ENCODE measurements at places on chromosomes 6 and 20. TPM values are rescaled to one million over a fixed set of nuclear protein-coding genes. Genes with fewer than 3 reads are reported as not detected.

VEGFA gene
- 113 TPM for total RNA-seq

DNA sequence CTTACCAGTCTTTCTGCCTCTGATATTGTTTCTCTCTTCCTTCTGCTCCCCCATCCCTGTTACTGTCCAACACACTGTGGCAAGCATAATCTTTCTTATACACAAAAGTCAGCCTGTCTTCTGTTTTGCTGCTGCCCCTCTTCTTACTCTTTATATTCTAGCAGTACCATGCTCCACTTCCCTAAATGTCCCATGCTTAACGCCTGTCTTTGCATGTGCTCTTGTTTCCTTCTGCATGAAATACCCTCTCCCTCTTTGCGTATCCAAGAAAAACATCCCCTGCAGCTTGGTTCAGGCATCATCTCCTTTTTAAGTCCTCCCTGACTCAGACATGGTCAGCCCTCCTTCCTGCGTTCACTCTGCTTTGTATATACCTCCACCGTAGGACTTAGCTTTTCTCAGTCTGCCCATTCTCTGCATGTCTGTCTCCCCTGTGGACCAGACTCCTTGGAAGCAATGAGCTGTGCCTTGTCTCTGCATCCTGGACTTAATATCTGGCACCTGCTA, 103.9 kb downstream of the CTNNBL1 start:
- no peak for DNase-seq

- DNase-seq, result no peak
Measured at GRCh38 chr6:82691997-82692396, 328.4 kb downstream of the TPBG start.

GRCh38 chr6:26330859-26331217, 34.2 kb upstream of the BTN3A2 start:
- DNase-seq, result no peak

EYS gene
- 0.82 TPM for total RNA-seq

ECT2L gene
- not detected for total RNA-seq

DNA sequence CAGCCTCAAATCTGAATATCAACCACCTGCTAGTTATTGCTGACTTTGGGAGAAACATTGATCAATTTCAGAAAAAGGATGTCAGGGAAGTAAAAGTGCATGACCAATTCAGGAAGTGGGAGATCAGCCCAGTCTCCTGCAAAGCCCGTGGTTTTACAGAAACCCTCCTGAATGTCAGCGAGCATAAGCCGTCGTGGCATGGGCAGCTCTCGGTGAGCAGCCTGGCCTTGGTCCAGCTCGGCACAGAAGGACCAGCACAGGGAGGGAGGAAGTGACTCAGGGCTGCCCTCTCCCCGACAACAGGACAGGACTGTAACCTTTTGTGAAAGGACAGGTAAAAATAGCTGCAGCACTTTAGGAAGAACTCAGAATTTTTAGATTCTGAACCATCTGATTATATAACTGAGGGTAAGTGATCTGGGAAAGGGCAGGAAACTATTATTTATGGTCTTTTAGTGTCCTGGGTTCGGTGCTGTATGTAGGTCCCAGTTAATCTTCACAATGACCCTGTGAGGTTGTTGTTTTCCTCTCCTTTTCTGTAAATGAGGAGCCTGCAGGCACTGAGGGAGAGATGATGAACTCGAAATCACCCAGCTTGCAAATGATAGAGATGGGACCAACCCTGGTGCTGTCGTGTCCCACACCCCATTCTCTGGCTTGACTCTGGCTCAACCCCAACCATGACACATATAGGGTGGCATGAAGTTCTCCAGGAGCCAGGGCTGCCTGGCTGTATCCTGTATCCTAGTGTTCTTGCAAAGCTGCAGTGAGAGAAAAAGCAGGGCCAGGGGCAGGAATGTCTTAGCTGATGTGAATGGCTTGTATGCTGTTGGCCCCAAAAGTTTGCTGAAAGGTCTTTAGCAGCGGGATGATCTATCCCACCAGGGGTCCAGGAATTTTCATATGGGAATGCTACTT, 37.6 kb downstream of the NRN1 start:
- DNase-seq, result no peak

TRAPPC3L gene
- not detected for total RNA-seq

Measured in colonic mucosa (tissue), 4 donors.